ENCODE measurements at places on chromosomes 3 and 15. TPM values are rescaled to one million over a fixed set of nuclear protein-coding genes. Genes with fewer than 3 reads are reported as not detected.
A peak's percentile ranks its signal among the peaks of the same experiment; 100 is the strongest.

GRCh38 chr3:46864061-46864881, 1.0 kb upstream of the MYL3 start:
- H3K4me3 ChIP-seq = no peak overlapping the region
- no peaks in the 10 kb centered on the region for H3K36me3 ChIP-seq
- H3K27ac ChIP-seq = no peak overlapping the region
- no peaks in the 10 kb centered on the region for H3K4me1 ChIP-seq

- no peaks in the 10 kb centered on the region for H3K27me3 ChIP-seq
- no peak overlapping the region for H3K4me3 ChIP-seq
- DNase-seq = no peak
- H3K36me3 ChIP-seq = peaks cover 51% of the 10 kb centered on the region
- no peak overlapping the region for H3K27ac ChIP-seq
These were observed 19.4 kb downstream of the DHX36 start for GRCh38 chr3:154304936-154305335.

DNA sequence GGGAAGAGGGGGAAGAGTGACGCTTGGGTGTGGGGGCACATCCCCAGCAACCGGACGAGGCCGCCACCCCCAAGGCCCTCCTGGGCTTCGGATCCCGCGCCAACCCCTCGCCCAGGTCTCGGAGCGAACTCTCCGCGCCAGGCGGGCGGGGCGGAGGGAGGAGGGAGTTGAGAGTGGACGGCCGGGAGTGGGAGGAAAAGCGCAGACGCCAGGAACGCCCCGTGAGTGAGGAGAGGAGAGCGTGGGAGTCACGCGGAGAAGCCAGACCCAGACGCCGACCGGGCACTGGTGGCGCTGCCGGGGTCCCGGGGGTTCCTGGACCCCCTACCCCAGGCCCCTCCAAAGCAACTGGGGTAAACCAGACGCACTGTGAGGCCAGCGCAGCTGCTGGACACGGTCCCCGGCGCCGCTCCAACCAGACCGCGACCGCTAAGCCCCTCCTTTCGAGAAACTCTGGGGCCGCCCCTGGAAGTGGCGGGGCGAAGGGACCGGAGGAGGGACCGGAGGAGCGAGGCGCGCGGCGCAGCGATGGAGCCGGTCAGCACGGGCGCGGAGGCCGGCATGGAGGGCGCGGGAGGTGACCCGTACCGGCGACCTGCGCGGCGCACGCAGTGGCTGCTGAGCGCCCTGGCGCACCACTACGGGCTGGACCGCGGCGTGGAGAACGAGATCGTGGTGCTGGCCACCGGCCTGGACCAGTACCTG, at the start of gene EFCC1:
TSS of gene EFCC1 (plus strand) at position 204 of the 705 bp plus-strand sequence. CDS start at position 529, 325 bp downstream.
- no peak for DNase-seq
- H3K27me3 ChIP-seq = peaks cover 23% of the 10 kb centered on the region
- H3K36me3 ChIP-seq = no peaks in the 10 kb centered on the region
- H3K4me3 ChIP-seq = peak within 1 kb of the TSS; percentile 33
- H3K27ac ChIP-seq = no peak within 1 kb of the TSS
- H3K4me1 ChIP-seq = peaks cover 9% of the 10 kb centered on the region

DNA sequence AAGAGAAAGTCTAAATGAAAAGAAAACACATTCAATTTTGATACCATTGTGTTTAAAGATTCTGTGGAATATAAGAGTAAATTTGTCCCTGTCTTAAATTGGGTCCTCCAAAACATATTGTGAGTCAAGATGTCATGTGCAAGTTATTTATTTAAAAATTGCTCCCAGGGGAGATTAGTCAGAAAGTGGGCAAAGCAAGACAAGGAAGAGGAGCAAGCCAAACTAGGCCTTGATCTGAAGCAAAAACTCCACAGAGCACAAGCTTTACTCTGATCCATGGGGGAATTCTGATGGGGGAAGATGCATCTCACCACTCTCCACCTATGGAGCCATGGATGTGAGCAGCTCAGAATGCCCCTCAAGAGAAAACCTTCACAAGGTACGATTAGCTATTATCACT, 342.8 kb upstream of the IL12A start:
- no peak overlapping the region for H3K27ac ChIP-seq
- no peaks in the 10 kb centered on the region for H3K36me3 ChIP-seq
- no peak for DNase-seq
- peaks cover 4% of the 10 kb centered on the region for H3K4me1 ChIP-seq

- no peak overlapping the region for H3K4me3 ChIP-seq
- H3K27me3 ChIP-seq = no peaks in the 10 kb centered on the region
- no peak for DNase-seq
- no peaks in the 10 kb centered on the region for H3K4me1 ChIP-seq
These were observed 23.2 kb upstream of the MAGEF1 start for GRCh38 chr3:184734903-184735701.

DNA sequence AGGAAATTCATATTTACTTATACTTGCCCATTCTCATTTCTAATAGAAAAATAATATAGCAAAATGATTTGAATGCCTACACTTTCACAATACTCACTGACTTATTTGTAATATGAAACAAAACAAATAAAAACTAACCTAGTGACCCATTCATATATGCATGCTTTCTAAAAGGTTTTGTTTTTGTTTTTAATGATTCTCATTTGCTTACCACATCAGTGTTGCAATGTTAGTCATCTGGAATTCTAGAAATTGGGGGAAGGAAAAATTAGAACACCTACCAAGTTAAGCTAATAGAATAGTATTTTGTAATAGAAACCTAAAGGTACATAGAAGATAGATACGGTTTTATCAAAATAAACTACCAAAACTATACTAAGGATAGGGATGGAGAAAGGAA, 214.1 kb upstream of the CNTN6 start:
- H3K36me3 ChIP-seq = no peaks in the 10 kb centered on the region
- H3K27me3 ChIP-seq = no peaks in the 10 kb centered on the region
- H3K4me3 ChIP-seq = no peak overlapping the region
- no peak for DNase-seq
- no peaks in the 10 kb centered on the region for H3K4me1 ChIP-seq

CFAP20DC gene
- 4.0 TPM for total RNA-seq

- H3K4me1 ChIP-seq = no peaks in the 10 kb centered on the region
- no peaks in the 10 kb centered on the region for H3K27me3 ChIP-seq
- no peak overlapping the region for H3K4me3 ChIP-seq
- no peaks in the 10 kb centered on the region for H3K36me3 ChIP-seq
- peak overlapping the region; percentile 12 for H3K27ac ChIP-seq
These were observed 55.8 kb downstream of the LSM3 start for GRCh38 chr3:14234251-14235002.

All from Panc1 (cell line).